MCF 10A (cell line): ENCODE measurements at places on chromosomes 5 and 9. TPM values are rescaled to one million over a fixed set of nuclear protein-coding genes. Genes with fewer than 3 reads are reported as not detected.

Gene TAF11L5
- not detected in 2 replicates for total RNA-seq

Gene ANXA2R
- 0.98 and 1.3 TPM in 2 replicates for total RNA-seq

Gene NNT
- 38.4 and 52.3 TPM in 2 replicates for total RNA-seq

Gene DPYSL3
- 8.2 and 8.9 TPM in 2 replicates for total RNA-seq

Gene WDR41
- 106 and 107 TPM in 2 replicates for total RNA-seq

Gene UHRF2
- 54.6 and 58.3 TPM in 2 replicates for total RNA-seq

Gene DRD1
- total RNA-seq: not detected in 2 replicates

DNA sequence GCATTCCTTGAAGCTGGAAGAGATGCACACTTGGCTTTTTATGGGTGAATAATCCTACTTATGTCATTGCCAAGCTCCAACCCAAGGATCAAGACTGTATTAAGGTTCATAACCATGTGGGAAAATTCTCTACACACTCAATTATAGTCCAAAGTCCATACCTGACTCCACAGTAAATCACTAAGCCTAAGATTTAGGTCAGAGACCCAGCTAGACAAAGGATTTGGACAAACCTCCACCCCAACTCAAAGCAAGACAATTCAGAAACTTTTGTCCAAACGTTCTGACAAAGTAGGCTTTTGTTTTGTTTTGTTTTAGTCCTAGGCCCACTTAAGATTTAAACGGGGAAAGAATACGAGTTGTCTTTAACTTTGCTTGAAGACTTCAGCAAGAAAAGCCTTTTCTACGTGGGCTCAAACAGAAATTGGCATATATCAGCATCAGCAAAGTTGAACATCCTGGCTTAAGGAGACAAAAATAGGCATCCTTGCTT is 1.7 kb downstream of the MEGF9 start:
- no peak for DNase-seq

- DNase-seq: no peak
Observed at GRCh38 chr5:33890131-33891032, 1.4 kb downstream of the ADAMTS12 start.

DNA sequence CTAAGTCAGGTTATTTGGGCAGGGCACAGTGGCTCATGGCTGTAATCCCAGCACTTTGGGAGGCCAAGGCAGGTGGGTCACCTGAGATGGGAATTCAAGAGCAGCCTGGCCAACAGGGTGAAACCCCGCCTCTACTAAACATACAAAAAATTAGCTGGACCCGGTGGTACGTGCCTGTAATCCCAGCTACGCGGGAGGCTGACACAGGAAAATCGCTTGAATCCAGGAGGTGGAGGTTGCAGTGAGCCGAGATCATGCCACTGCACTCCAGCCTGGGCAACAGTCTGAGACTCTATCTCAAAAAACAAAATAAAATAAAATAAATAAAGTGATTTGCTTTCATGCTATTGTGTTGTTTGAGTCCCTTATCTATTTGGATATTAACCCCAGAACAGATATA is 8.2 kb upstream of the FBXW2 start:
- no peak for DNase-seq

GRCh38 chr5:125302577-125302976 is 556.1 kb upstream of the ZNF608 start:
- DNase-seq: no peak

DNA sequence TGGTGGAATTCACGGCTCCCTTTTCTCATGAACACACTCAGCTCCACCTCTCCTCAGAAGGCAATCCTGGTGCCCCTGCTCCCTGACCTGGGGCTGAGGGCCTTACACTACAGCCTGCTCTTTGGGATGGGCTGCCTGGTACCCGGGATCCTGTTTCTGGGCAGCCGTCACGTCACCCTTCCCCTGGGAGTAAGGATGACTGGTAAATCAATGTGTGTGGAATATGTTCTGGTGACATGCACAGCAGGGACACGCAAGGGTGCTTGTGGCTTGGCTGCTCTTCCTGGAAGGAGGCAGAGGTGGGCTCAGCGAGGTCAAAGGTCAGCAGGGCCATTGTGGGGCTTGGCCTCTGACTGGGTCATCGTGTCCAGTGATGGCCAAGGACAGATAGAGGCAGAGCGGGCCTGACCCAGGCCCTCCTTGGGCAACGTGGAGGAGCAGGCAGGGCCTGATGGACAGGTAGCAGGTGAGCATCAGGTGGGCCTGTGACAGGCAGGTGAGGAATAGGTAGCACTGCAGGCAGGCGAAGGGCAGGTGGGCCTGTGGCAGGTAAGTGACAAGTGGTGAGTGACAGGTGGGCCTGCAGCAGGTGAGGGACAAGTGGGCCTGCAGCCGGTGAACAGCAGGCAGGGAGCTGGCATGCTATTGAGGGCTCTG is 399.4 kb upstream of the IRX4 start:
- DNase-seq: no peak

DNA sequence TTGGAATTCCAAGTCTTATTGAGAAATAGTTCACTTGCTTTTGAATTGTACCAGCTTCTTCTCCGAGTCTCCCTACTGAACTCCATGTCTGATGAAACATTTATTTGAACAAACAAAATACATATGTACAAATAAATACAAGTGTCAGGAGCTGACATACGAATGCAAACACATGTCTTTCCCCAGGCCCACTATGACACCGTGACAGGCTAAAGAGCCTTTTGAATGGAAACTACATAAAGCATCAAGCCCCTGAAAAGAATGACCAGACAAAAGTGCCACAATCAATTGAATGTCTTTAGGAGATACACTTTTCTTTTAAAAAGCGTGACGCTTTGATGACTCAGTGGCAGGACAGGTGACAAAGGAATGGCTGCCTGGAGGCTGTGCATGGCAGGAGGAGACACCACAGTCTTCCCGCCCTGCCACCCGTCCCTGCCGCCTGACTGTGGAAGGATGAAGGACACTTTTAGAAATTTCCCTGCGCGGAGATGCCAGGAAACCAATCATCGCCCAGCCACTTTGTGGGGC is 112.4 kb upstream of the BNC2 start:
- no peak for DNase-seq

DNA sequence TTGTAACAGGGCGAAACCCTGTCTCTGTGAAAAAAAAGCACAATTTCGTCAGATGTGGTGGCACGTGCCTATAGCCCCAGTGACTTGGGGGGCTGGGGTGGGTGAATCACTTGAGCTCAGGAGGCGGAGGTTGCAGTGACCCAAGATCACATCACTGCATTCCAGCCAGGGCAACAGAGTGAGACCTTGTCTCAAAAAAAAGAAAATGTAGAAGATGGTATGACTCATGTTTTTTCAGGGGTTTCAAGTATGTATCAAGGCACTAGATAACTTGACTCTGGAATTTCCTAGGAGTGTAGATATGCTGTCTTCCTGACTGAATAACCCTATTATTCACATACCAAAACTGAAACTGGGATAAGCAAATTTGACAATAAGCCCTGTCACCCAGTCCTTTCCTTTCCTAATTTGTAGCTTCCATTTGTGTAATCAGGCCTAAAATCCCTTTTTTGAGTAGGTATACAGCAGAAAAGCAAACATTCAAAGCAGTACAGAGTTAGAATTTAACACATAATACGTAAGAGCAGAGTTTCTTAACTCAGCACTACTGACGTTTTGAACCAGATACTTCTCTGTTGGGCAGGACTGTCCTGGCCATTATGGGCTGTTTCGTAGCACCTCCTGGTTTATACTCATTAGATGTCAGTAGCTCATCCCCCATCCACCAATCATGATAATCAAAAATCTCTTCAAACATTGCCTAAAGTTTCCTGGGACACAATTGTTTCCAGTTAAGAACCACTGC is 17.3 kb upstream of the ANKRD18B start:
- DNase-seq: peak; percentile 63

DNA sequence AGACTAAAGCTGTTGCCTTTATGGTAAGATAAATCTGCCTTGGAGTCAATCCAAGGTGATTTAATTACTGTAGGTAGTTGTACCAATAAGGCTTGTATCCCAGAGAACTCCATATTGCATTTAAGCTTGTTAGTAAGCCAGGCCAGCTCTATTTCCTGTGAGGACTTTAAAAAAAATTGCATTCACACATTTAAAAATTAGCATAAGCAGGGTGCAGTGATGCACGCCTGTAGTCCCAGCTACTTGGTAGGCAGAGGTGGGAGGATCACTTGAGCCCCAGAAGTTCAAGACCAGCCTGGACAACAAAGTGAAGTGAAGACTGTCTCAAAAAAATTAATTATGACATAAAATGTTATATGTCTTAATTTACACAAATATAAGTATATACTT is 28.7 kb upstream of the ABL1 start:
- no peak for DNase-seq

- DNase-seq: no peak
Observed at GRCh38 chr9:124758691-124759090, 12.4 kb downstream of the NR6A1 start.

GRCh38 chr9:137545123-137545522 is 5.1 kb downstream of the PNPLA7 start:
- no peak for DNase-seq

- peak; percentile 29 for DNase-seq
Observed at GRCh38 chr9:32344551-32345182, 39.8 kb upstream of the ACO1 start.

DNA sequence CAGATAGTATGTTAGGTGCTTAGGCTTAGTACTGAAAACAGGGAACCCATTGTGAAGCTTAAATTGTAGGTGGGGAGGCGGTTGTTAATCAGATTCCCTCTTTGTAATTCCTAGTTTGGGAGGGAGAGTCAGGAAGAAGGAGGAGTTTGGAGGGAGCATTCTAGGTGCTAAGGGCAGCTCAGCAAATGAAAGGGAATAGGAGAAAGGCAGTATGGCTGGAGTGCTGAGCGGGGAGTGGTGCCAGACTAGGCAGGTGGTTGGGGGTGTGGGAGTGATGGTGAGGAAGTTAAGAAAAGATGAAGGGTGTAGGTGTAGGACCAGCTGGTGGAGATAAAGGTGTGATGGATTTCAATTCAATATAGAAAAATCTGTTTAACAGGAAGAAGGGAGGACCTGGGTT is 11.1 kb upstream of the GARNL3 start:
- no peak for DNase-seq

DNA sequence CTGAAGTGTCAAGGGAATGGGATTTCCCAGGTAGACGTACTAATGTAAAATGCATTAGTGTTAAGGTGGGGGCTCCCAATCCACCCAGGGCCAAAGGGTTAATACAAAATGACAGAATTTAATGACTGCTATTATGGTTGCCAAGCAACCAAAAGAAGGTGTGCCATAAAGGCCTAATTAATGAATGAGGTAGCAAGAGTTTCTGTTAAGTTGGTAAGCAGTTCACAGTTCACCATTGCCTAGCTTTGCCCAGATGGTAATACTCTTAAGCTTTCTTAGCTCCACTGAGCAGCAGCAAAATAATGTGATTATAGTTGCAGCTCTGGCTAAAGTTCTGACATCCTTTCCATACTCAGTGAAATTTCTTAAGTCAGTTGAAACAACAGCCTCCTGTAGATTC is 211.7 kb downstream of the DENND1A start:
- no peak for DNase-seq

- no peak for DNase-seq
Observed at GRCh38 chr5:151819830-151820229, 48.1 kb downstream of the G3BP1 start.

- DNase-seq: no peak
Observed at GRCh38 chr9:518540-518939, 303.9 kb downstream of the DOCK8 start.

GRCh38 chr9:91935066-91935749 is 14.8 kb downstream of the ROR2 start:
- DNase-seq: no peak

DNA sequence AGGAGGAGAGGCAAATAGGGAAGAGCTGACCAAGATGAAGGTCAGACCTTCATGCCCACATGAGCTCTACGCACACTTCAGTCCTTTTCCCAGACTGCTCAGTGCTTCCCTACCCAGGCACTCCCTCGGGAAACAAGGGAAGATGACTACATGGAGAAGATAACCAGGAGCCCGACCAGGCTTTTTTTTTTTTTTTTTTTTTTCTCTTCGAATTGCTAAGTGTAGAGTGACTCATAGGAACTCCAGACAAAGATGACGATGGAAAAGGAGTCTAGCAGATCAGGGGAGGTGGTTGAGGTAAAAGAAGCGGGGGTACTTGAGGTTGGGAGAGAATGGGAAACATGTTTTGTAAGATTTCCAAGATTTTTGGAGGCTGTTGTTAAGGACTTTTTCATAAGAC is 526.1 kb downstream of the BNC2 start:
- peak; percentile 82 for DNase-seq

DNA sequence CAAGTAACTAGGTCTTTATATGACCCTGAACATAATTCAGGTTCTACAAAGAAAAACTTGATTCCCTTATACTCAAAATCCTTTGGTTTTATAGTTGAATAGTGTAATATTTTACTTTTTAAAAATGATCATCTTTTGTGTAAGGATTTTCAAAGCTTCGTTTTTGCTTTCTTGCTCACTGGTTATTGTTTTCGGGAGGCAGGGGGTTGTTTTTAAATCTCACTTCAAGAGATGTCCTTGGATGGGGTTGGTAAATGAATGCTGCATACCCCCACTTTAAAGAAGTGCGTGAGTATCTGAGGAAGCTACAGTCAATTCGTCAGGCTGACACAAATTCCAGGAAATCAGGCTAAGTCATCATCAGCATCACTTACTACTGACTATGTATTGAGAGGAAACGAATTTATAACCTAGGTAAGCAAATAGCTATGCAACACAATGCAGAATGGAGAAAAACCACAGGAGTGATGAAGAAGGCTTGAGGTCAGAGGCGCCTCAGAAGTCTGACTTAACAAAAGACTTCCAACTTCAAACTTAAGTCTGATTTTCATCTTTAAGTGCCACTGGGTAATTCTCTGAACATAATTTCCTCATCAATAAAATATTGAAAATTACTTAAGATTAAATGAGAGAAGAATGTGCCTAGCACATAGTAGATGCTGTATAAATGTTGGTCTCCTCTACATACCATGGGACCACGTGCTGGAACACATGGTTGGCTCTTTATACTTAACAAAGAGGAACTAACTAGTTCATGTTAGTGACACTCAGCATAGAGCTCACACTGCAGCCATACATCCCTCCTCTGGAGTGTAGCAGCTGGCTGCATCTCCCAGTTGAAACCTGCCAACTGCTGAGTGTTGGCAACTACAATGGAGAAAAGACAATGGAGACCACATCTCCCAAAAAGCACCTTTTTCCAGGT is 106.0 kb upstream of the KIF2A start:
- no peak for DNase-seq

DNA sequence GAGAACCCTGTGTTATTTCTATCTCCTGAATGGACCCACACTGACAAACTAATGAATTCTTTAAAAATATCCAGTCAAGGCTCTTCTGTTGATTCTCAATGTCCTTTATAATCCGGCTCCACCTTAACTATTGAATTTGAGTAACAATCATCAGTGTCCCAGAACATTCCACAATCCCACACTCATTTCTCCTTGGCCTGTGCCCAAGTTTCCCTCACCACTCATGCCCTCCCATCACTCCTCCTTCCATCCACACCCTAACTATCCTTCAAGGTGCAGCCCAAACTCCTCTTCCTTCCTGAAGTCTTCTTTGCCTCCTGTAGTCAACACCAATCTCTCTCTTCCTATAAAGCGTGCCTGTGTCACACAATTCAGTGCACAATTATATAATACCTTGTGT is 106.1 kb downstream of the NUDT12 start:
- peak; percentile 26 for DNase-seq
